ENCODE measurements at places on chromosomes 3 and 15.

DNA sequence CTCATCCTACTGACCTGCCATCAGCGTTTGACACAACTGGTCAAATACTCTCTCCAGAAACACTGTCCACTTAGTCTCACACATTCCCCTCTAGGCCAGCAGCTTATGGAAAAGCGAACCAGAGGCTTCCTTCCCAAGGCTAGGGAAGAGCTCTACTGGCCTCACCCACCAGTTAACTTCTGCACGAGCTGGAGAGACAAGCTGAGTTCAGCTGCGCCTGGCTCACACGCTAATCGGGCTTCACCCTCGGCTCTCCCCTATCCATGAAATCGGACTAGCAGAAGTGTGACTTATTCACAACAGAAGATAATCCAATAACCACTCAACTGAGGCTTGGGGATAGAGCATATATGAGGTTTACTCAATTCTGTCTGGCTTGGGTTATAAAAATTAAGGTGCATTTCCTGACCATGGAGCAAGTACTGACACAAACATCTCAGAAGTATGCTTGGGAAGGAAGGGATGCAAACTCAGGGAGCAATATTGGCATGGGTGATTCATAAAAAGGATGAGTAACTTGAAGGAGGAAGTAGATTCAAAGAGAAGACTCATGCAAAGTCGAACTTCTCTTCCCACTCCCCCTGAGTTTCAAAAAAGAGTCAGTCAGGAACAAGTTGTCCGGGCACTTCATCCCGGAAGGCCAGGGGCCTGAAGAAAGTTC is 73.1 kb downstream of the XXYLT1 start:
- peak; percentile 28 for DNase-seq

DNA sequence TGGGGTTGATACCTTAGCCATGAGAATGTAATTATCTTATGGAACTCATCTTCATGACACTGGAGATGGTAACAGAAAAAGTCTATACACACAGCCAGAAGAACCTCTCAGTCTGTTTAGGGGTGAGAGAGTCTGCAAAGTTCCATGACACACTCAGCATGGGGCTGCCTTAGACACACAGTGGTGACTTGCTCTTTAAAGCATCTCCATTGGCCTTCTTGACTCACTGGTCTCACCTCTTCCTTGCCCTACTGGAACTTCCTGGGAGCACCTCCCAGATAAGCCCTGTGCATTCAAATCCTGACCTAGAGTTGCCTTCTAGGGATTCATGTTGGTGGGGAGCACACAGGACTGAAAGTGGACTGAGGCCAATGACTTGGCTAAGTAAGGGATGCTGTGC is 9.3 kb downstream of the MAGI1 start:
- no peak for DNase-seq

DNA sequence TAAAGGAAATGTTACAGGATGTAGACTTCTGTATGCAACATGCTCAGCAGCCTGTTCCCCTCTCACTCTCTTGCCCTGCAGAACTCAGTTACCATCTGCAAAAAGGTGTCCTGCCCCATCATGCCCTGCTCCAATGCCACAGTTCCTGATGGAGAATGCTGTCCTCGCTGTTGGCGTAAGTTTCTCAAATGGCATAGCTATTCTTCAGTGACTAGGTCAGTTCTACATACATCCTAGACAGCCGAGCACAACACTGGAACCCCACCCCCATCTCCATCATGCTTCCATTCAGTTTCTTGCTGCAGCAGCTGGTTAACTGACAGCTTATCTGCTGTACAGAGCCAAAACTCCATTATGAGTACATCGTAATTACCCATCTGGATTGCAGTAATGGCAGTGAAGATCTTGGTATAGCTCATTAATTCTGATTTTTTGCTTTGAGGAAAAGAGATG is 4.5 kb downstream of the THBS1 start:
- no peak for DNase-seq

DNA sequence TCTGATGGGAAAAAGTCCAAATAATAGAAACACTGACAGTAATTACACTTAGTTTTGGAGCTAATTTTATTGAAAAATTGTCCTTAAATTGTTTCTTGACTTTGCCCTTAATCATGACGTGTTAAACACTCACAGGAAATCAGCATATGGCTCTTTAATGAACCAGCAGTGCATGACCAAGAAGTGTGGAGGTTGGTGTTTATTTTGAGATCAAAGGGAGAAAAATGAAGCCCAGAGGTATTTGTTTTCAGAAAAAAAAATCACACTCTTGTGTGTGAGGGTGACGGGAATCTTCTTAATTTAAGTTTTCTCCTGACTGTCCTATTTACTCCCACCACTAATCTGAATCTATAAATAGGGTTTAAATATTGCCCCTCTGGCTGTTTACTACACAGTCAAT is 28.8 kb upstream of the SYNM start:
- no peak for DNase-seq

DNA sequence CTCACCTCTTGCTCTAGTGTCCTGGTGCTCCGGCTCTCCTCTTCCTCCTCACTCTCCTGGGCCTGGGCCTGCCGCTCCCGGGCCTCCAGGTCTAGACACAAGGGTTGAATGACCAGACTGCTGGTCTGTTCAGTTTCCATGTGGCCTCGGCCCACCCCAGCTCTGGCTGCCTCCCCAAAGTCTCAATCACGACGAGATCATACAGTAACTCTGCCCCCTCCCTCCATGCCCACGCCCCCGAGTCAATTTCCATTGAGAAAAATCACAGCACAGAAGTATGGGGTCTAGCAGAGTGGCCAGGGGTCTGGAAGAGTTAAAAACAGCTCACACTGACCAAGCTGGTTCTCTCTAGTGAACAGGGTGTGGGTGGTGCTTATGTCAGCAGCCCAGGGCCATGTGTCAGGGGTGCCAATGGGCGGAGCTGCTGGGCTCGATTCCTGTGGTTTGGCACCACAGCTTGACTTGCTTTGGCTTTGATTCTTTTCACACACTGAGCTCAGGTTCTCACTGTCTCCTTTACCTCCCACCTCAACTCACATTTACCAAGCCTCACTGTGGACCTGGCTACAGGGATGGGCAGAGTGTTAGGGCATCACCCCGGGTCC is 6.9 kb downstream of the C15orf62 start:
- DNase-seq: no peak

DNA sequence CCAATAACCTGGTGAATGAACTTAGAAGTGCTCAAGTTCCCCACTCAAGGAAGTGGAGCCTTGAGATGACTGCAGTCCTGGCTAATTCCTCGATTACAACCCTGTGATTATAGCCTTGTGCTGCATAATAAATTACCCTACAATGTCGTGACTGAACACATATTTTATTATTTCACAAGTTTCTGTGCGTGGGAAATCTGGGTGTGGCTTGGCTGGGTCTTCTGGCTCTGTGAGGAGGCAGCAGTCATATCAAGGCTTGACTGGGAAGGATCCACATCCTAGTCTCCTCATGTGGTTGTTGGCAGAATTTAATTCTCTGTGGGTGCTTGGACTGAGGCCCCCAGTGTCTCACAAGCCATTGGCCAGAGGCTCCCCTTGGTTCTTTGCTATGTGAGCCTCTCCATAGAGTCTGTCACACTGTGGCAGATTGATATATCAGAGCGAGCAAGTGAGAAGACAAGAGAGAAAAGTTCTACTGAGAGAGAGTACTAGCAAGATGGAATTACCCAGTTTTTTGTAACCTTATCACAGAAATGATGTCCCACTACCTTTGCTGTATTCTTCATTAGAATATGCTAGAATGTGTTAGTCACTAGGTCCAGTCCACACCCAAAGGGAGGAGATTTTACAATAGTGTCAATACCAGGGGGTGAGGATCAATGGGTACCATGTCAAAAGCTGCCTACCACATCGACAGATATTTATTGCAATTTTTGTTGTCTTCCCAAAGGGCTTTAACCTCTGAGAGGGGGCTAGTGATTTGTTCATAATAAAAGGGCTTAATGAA is 102.8 kb upstream of the TBC1D5 start:
- DNase-seq: no peak

- DNase-seq: no peak
These were observed 27.2 kb downstream of the VGLL4 start for GRCh38 chr3:11616551-11616950.

- no peak for DNase-seq
These were observed 2.5 kb upstream of the FBN1 start for GRCh38 chr15:48647962-48648361.

DNA sequence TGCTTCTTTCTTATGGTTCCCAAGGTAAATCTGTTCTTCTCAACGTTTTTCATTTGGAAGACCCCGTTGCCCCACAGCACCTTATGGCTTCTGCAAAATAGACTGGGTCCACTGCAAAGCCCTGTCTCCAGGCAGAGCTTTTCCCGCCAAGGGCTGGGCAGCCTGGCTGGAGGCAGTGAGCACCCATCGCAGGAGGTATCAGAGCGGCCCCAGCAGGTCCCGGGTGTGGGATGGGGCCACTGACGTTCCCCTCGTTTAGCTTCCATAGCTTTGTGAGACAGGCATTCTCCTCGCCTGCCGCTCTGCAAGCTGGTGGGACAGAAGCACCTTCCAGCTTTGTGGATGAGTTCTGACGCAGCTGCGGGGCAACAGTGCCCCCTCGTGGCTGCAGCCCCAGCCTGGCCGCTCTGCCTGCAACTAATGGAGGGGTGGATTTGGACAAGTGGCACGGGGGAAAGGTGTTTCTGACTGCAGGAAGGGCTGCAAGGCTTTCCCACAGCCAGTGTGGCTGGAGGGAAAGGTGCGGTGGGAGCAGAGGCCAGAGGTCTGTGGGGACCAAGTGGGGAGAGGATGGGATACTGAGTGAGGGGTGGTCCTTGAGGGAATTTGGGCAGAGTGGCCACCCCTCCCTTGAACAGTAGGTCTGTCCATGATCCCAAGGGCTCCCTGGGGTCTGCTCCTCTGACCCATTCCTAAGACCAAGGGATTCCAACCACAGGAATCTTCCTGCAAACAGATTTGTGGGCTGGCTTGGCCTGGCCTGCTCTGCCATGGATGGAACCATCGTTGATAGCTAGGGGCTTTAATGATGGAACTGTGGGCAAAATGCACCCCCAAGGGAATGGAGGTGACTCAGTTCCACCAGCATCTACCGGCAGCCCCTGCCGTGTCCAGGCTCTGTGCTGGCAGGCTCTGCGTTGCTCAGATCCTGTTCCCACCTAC is 99.4 kb downstream of the FBLN2 start:
- peak; percentile 94 for DNase-seq

DNA sequence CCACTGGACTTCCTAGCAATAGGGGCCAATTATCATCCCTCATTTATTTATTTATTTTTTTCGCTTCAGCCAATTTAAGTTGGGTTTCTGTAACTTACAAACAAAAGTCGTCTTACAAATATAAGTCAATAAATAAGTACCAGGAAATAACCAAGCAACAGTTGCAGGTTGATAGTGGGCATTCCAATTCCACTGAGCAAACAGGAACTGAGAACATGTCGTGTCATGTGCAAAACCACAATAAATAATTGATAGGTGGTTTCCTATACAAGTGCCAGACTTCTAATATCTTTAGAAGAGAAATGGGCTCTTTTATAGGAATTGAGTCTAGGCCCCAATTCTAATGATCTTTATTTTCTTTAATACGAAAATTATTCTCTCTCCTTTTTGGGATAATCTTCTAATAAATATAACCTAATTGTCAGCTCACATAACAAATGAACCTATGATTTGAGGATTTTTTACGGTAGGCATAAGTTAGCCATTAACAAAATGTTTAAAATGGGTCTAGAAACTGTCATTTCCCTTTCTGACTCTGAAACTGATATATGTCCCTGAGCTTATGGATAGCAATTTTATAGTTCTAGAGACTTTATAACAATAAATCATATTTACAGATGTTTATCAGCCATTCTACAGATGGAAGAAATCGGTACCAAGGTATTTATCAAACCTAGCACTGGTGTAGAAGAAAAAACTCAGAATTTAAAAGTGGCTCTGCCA is 571.8 kb downstream of the FOXP1 start:
- DNase-seq: no peak

DNA sequence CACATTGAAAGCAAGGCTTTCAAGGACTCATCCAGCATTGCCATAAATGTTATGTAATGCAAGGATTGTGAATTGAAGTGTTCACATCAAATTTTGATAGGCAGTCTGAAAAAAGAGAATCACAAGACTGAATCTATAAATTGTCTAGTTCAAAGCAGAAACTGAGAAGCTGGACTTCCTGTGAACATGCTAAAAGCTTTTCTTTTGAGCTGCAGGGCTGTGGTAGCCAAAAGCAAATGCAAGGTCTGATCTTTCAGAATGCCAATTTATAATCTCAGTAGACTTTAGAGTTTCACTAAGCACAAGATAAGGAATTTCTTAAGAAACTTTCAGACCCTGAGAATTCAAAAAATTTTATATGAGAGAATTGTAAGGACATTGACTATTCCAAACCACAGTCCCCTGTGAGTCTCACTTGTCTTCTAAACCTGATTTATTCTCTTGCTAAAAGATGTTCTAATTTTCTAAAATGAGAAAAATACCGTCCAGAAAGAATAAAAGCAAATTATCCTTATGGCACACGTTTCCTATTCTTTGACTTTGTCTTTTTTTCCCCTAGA is 1700.3 kb downstream of the OTOL1 start:
- DNase-seq: no peak

DNA sequence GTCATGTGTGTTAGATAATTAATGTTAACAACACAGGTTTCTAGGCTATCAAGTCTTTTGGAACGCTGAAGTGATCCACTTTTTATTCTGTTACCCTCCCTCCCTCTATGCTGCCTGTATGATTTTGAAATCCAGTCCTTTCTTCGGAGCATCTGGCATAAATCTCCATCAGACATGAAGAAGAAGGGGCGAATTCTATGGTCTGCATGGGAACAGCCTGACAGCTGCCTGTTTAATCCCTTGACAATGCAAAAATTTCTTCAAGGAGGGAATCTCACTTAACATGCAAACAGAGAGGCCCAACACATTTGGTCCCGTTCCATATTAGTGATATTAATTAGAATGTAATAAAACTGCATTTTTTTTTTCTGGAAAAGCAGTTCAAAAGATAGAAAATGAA is 145.2 kb downstream of the VGLL3 start:
- no peak for DNase-seq

GRCh38 chr3:141231952-141232823 is 563 bp downstream of the PXYLP1 start:
- peak; percentile 73 for DNase-seq

- DNase-seq: peak; percentile 81
These were observed 22.0 kb downstream of the RAB27A start for GRCh38 chr15:55267401-55268175.

DNA sequence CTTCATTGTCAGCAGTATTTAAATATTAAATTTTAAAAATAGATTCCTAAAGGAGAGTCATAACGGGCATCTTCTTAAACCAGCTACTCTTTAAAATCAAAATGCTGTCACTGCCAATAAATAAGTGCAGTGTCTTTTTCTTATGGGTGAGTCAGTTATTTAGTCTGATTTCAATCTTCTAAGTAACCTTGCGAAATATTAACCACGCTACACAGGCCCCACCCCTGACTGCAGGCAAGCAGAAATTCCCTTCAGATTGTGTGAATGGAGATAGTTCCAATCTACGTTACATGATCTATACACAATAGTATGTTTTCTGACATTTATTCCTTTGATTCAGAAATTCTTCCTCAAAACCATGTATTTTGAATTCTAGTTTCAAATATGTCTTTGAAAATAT is 141.5 kb downstream of the GADL1 start:
- no peak for DNase-seq

DNA sequence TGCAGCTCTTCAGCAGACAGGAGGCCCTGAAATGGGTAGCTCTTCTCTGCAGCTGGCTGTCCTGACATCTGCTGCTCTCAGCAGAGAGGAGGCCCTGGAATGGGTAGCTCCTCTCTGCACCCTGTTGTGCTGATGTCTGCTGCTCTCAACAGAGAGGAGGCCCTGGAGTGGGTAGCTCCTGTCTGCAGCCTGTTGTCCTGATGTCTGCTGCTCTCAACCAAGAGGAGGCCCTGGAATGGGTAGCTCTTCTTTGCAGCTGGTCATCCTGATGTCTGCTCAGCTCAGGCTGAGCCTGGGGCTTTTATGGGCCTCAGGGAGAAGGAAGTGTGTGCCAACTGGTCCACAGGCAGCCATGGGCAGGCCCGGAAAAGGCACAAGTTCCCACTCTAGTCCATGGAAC is 66.6 kb downstream of the PIK3CB start:
- no peak for DNase-seq

Measured in activated CD8-positive, alpha-beta memory T cell treated with anti-CD3 and anti-CD28 coated beads, Interleukin-2, amount 50 U/mL, for 48 hours (primary cell).